ENCODE measurements at places on chromosomes 5 and 9.

GRCh38 chr5:52065182-52065581, 681.9 kb downstream of the ISL1 start:
- DNase-seq, result no peak
- no peaks in the 10 kb centered on the region for H3K36me3 ChIP-seq
- no peak overlapping the region for H3K27ac ChIP-seq
- no peaks in the 10 kb centered on the region for H3K4me1 ChIP-seq
- no peak overlapping the region for H3K4me3 ChIP-seq

DNA sequence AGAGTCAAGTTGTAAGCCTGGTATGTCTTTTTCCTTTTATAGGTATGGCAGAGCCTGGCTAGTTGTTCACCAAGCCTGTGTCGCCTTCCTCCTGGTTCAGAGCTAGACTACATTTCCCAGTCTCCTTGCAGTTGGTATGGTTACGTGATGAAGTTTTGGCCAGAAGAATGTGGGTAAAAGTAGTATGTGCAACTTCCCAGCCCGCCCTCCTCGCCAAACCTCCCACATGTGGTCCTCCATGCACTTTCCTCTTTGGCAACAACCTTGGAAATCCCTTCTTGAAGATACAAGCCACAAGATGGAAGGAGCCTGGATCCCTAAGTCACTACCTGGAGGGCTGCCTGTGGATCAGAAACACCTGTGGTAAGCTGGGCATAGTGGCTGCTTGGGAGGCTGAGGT, 36.0 kb upstream of the MSH3 start:
- no peaks in the 10 kb centered on the region for H3K4me1 ChIP-seq
- no peak overlapping the region for H3K4me3 ChIP-seq
- H3K27ac ChIP-seq, result no peak overlapping the region
- H3K27me3 ChIP-seq, result no peaks in the 10 kb centered on the region
- DNase-seq, result no peak

DNA sequence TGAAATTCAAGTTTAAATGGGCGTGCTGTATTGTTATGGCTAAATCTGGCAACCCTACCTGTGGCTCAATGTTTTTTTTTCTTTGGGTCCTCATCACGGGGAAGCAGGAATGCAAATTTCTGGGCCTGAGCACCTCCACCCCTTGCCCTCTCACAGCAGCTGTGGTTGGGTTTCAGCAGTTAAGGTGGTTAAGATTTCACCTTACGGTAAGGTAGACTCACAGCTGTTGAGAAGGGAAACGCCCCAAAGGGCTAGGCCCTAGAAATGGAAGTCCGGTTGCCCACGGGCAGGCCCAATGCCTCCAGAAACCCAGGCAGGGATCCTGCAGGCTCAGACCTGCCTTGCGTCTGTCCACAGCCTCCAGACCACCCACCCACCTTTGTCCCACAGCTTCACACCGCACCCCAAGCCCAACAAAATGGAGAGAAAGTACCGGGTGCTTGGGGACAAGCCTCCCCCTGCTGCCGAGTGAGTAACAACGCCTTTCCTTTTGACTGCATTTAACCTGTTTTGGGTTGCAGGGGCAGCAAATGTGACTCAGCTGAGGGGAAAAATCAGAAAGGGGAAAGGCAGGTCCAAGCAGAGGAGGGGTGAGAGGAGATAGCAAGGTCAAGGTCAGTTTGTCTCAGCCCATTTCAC, 48.1 kb upstream of the TDRD7 start:
- no peak overlapping the region for H3K4me3 ChIP-seq
- no peak for DNase-seq
- H3K27me3 ChIP-seq, result no peaks in the 10 kb centered on the region
- no peaks in the 10 kb centered on the region for H3K36me3 ChIP-seq

- H3K4me1 ChIP-seq, result no peaks in the 10 kb centered on the region
- H3K27me3 ChIP-seq, result no peaks in the 10 kb centered on the region
- H3K27ac ChIP-seq, result no peak overlapping the region
Measured at GRCh38 chr9:15889555-15889954, 336.7 kb downstream of the CCDC171 start.

GRCh38 chr9:21778304-21778703, 24.1 kb upstream of the MTAP start:
- no peak overlapping the region for H3K4me3 ChIP-seq
- H3K27me3 ChIP-seq, result no peaks in the 10 kb centered on the region
- H3K4me1 ChIP-seq, result no peaks in the 10 kb centered on the region

All from sigmoid colon (tissue), 7 donors.